ENCODE measurements at places on chromosomes 12 and 14.

GRCh38 chr12:89064151-89064550 is 288.1 kb downstream of the DUSP6 start:
- no peak for DNase-seq

GRCh38 chr12:85971800-85972199 is 97.7 kb downstream of the NTS start:
- no peak for DNase-seq

DNA sequence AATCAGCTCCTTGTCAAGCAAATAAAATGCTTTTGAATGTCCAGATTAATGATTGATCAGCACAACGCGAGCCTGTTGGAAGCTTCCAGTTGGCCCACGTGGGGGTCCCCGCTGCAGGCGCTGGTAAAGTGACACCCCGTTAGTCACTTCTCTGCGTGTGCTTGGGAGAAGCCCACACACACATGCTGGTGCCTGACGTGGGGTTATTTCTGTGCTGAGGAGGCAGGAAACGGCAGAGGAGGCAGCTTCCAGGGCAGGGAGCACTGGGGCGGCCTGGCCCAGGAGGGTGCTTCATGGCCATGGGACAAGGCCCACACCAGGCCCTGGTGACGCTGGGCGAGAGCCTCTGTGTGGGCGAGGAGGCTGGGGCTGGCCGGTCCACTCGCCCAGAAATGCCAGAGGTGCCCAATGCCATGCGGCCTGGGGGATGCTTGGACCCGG is 101.5 kb downstream of the KIF26A start:
- no peak for DNase-seq

- no peak for DNase-seq
Observed at GRCh38 chr12:122981587-122982476, 1.4 kb downstream of the ARL6IP4 start.

DNA sequence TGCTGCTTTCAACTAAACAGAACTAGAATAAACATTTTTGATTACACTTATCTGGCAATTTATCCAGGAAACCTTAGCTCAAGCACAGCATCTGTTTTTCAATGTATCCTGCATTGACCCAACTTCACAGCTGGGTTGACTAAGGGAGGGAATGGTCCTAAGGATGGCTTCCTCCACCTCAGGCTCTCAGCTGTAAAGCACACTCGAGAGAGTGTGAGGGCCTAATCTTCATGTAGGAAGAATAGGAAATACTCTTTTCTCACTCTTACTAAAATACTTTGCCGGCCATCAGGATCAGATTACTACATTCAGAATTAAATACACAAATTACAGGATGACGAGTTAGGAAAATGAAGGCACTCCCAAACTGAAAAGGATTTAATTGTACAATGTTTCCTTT is 7.2 kb downstream of the SETD3 start:
- DNase-seq: no peak

- DNase-seq: no peak
Observed at GRCh38 chr12:24772813-24773212, 176.1 kb downstream of the BCAT1 start.
